ENCODE measurements at places on chromosomes 6 and 20. TPM values are rescaled to one million over a fixed set of nuclear protein-coding genes. Genes with fewer than 3 reads are reported as not detected.

GPRC6A gene
- 0.17 TPM for total RNA-seq

ANKRD6 gene
- total RNA-seq, result 10.9 TPM

WFDC2 gene
- 65.7 TPM for total RNA-seq

GHRH gene
- total RNA-seq, result not detected

ANKEF1 gene
- 3.5 TPM for total RNA-seq

B4GALT5 gene
- total RNA-seq, result 52.4 TPM

FKBP1C gene
- 1.1 TPM for total RNA-seq

SLC22A2 gene
- total RNA-seq, result not detected

TAPBP gene
- total RNA-seq, result 321 TPM

ADTRP gene
- total RNA-seq, result 239 TPM

COL21A1 gene
- 2.1 TPM for total RNA-seq

VPS52 gene
- total RNA-seq, result 58.2 TPM

ECI2 gene
- total RNA-seq, result 61.9 TPM

DSTN gene
- 946 TPM for total RNA-seq

PSORS1C2 gene
- total RNA-seq, result not detected

MLIP gene
- 2.3 TPM for total RNA-seq

ZNF337 gene
- total RNA-seq, result 7.2 TPM

AFDN gene
- total RNA-seq, result 208 TPM

TUBB gene
- 113 TPM for total RNA-seq

STMND1 gene
- 0.53 TPM for total RNA-seq

KCNK15 gene
- 0.44 TPM for total RNA-seq

MATN4 gene
- 0.17 TPM for total RNA-seq

OSBPL2 gene
- total RNA-seq, result 111 TPM

LY6G6C gene
- total RNA-seq, result not detected

ABCC10 gene
- total RNA-seq, result 43.3 TPM

FAM209A gene
- total RNA-seq, result 0.32 TPM
